ENCODE measurements at places on chromosomes 3 and 15. TPM values are rescaled to one million over a fixed set of nuclear protein-coding genes. Genes with fewer than 3 reads are reported as not detected.
A peak's percentile ranks its signal among the peaks of the same experiment; 100 is the strongest.

- H3K4me1 ChIP-seq: no peaks in the 10 kb centered on the region
- H3K27ac ChIP-seq: no peak overlapping the region
- H3K36me3 ChIP-seq: no peaks in the 10 kb centered on the region
- no peaks in the 10 kb centered on the region for H3K27me3 ChIP-seq
- DNase-seq: no peak
These were observed 36.0 kb upstream of the BDH1 start for GRCh38 chr3:197591816-197592215.

IL20RB gene
- 0.73 TPM for total RNA-seq

DNA sequence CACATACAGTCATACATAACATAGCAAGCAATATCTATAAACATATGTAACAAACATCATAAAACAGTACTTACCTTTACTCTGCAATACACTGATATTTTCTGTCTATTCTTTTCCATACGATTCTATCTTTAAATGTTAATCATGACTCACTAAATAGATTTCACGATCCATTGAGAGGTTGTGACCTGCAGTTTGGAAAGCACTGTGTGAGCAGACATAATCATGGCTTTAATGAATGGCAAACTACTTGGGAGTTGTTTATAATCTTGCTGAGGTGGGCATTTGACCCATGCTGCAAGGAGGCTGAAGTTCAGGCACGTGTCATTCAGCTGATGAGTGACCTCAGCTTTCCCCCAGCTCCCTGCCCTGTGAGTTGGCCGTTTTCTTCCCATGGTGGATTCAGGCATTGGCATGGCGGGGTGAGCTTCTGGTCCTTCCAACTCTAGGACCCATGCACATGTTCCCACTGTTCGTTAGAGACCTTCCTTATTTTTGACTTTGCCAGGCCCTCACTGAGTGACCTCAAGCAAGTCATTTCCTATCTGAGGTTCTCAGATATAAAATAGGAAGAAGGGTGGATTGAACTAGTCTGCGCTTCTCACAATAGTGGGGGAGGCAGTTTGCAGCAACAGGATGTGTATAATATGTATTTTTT lies 41.7 kb downstream of the PAQR5 start:
- H3K27me3 ChIP-seq: no peaks in the 10 kb centered on the region
- DNase-seq: peak; percentile 69
- H3K27ac ChIP-seq: peak overlapping the region; percentile 91
- H3K4me1 ChIP-seq: peaks cover 50% of the 10 kb centered on the region
- H3K36me3 ChIP-seq: no peaks in the 10 kb centered on the region

PPP4R2 gene
- total RNA-seq: 62.7 TPM

GRCh38 chr15:78308422-78309032 lies 9.1 kb upstream of the SKIC8 start:
- H3K36me3 ChIP-seq: no peaks in the 10 kb centered on the region
- peak; percentile 79 for DNase-seq
- H3K4me1 ChIP-seq: no peaks in the 10 kb centered on the region
- H3K4me3 ChIP-seq: peak overlapping the region; percentile 17
- H3K27me3 ChIP-seq: no peaks in the 10 kb centered on the region

GRCh38 chr15:69505956-69506556 lies 53.4 kb downstream of the RPLP1 start:
- no peak for DNase-seq
- H3K36me3 ChIP-seq: no peaks in the 10 kb centered on the region
- no peak overlapping the region for H3K4me3 ChIP-seq
- H3K27ac ChIP-seq: no peak overlapping the region
- peaks cover 3% of the 10 kb centered on the region for H3K4me1 ChIP-seq

- no peak for DNase-seq
- H3K36me3 ChIP-seq: no peaks in the 10 kb centered on the region
- no peak overlapping the region for H3K4me3 ChIP-seq
- H3K27ac ChIP-seq: no peak overlapping the region
- peaks cover 4% of the 10 kb centered on the region for H3K4me1 ChIP-seq
These were observed 56.4 kb upstream of the NEO1 start for GRCh38 chr15:72995849-72996248.

GRCh38 chr3:123586968-123587367 lies 2.1 kb upstream of the HACD2 start:
- DNase-seq: no peak
- peaks cover 31% of the 10 kb centered on the region for H3K36me3 ChIP-seq
- no peaks in the 10 kb centered on the region for H3K27me3 ChIP-seq
- no peak overlapping the region for H3K27ac ChIP-seq
- peak overlapping the region; percentile 85 for H3K4me3 ChIP-seq
- peaks cover 29% of the 10 kb centered on the region for H3K4me1 ChIP-seq

- peaks cover 3% of the 10 kb centered on the region for H3K27me3 ChIP-seq
- DNase-seq: peak; percentile 73
- no peaks in the 10 kb centered on the region for H3K36me3 ChIP-seq
- H3K4me1 ChIP-seq: peaks cover 20% of the 10 kb centered on the region
These were observed 220.0 kb upstream of the UMPS start for GRCh38 chr3:124510290-124510689.

GRCh38 chr3:134406331-134407238 lies 32.3 kb upstream of the AMOTL2 start:
- H3K36me3 ChIP-seq: no peaks in the 10 kb centered on the region
- H3K4me1 ChIP-seq: no peaks in the 10 kb centered on the region
- DNase-seq: no peak
- H3K27ac ChIP-seq: no peak overlapping the region

DNA sequence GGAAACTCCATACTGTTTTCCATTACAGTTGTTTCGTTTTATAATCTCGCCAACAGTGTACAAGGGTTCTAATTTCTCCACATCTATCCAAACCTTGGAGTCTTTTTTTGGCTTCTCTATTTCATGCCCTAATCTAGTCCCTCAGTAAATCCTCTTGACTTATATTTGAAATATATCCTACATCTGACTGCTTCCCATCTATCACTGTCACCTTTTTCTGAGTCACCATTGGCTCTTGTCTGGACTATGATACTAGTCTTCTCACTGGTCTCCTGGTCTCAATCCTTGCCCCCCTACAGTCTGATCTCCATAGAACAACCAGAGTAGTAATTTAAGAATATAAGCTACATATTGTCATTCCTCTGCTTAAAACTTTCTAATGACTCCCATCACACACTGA lies 80.0 kb downstream of the ITPR1 start:
- no peak overlapping the region for H3K27ac ChIP-seq
- H3K4me3 ChIP-seq: no peak overlapping the region
- H3K4me1 ChIP-seq: peaks cover 10% of the 10 kb centered on the region
- DNase-seq: no peak
- H3K27me3 ChIP-seq: no peaks in the 10 kb centered on the region
- H3K36me3 ChIP-seq: no peaks in the 10 kb centered on the region

- no peak overlapping the region for H3K27ac ChIP-seq
- H3K36me3 ChIP-seq: no peaks in the 10 kb centered on the region
- no peaks in the 10 kb centered on the region for H3K4me1 ChIP-seq
- DNase-seq: no peak
- no peaks in the 10 kb centered on the region for H3K27me3 ChIP-seq
These were observed 8.2 kb downstream of the SLC2A2 start for GRCh38 chr3:171018156-171018935.

DNA sequence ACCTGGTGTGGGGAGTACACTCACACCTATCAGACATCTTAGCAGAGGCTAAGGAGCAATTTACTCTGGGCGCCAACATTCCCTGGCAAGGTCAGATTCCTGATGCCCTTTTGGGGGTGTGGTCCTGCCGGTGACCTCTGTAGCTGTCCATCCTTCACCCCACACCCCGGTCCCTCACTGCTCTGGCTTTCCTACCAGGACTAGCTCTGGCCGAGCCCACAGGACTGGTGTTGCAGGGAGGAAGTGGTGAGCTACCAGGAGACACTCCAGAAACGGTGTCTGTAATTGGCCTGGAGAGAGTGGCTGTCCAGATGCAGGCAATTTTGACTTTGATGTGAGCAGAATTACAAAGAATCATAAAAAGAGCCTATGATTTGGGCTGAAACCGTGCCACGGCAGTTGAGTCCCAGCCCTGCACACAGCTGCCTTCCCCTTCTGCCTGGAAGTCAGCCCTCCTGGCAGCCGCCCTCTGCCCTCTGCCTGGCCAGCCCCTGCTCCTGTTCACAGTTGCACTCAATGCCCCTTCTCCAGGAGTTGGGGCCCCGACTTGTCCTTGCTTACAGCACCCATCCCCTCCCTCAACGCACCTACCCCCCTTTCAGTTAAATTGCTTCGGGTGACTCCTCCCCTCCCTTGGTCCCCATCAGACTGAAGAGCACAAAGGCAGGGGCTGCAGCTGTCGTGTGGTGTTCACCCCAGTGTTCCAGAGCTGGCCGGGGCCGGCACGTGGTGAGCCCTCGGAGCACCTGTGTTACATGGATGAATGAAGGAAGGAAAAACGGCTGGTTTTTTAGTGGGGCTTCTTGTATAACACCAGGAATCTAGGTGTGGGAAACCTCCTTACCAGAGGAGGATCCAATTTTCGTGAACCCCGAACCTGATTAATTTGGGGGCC lies 80.2 kb upstream of the TPM1 start:
- DNase-seq: no peak
- peaks cover 9% of the 10 kb centered on the region for H3K4me1 ChIP-seq
- H3K4me3 ChIP-seq: no peak overlapping the region
- H3K27ac ChIP-seq: no peak overlapping the region
- no peaks in the 10 kb centered on the region for H3K36me3 ChIP-seq

- H3K4me1 ChIP-seq: peaks cover 73% of the 10 kb centered on the region
- H3K4me3 ChIP-seq: no peak overlapping the region
- H3K27ac ChIP-seq: peak overlapping the region; percentile 67
These were observed 16.9 kb downstream of the ABHD2 start for GRCh38 chr15:89105147-89105546.

HDC gene
- not detected for total RNA-seq

DNA sequence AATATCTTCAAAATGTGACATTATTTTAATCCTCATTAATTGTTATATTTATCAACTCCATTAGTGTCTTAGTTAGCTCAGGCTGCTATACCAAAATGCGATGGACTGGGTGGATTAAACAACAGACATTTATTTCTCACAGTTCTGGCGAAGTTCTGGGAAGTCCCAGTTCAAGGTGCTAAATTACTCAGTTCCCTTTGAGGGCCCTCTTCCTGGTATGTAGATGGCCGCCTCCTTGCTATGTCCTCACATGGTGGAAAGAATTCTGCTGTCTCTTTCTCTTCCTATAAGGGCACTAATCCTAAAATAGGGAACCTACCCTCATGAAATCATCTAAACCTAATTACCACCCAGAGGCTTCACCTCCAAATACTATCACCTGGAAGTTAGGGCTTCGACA lies 38.8 kb upstream of the DUT start:
- no peak for DNase-seq
- no peaks in the 10 kb centered on the region for H3K27me3 ChIP-seq
- H3K36me3 ChIP-seq: no peaks in the 10 kb centered on the region
- no peaks in the 10 kb centered on the region for H3K4me1 ChIP-seq
- H3K27ac ChIP-seq: no peak overlapping the region

- peak; percentile 97 for DNase-seq
- peak overlapping the region; percentile 2 for H3K4me3 ChIP-seq
- H3K4me1 ChIP-seq: peaks cover 32% of the 10 kb centered on the region
- peak overlapping the region; percentile 88 for H3K27ac ChIP-seq
These were observed 60.0 kb upstream of the IL12A start for GRCh38 chr3:159928666-159929065.

ZNF660 gene
- total RNA-seq: not detected

ACTRT3 gene
- 4.1 TPM for total RNA-seq

GRCh38 chr3:139917226-139917785 lies 17.7 kb upstream of the CLSTN2 start:
- no peak for DNase-seq
- no peaks in the 10 kb centered on the region for H3K36me3 ChIP-seq
- no peaks in the 10 kb centered on the region for H3K27me3 ChIP-seq
- no peaks in the 10 kb centered on the region for H3K4me1 ChIP-seq
- H3K27ac ChIP-seq: no peak overlapping the region

- DNase-seq: peak; percentile 9
- H3K36me3 ChIP-seq: peaks cover 47% of the 10 kb centered on the region
- H3K4me1 ChIP-seq: peaks cover 35% of the 10 kb centered on the region
- no peaks in the 10 kb centered on the region for H3K27me3 ChIP-seq
- H3K4me3 ChIP-seq: no peak overlapping the region
These were observed 10.3 kb upstream of the ABHD10 start for GRCh38 chr3:111968319-111969054.

RAMAC gene
- total RNA-seq: 43.8 TPM

GRCh38 chr3:160437083-160437455 lies 12.5 kb downstream of the TRIM59 start:
- H3K27ac ChIP-seq: no peak overlapping the region
- H3K36me3 ChIP-seq: peaks cover 56% of the 10 kb centered on the region
- no peaks in the 10 kb centered on the region for H3K4me1 ChIP-seq
- no peak overlapping the region for H3K4me3 ChIP-seq

RETNLB gene
- not detected for total RNA-seq

All from PC-3 (cell line).